ENCODE measurements at places on chromosomes 12 and 14.

DNA sequence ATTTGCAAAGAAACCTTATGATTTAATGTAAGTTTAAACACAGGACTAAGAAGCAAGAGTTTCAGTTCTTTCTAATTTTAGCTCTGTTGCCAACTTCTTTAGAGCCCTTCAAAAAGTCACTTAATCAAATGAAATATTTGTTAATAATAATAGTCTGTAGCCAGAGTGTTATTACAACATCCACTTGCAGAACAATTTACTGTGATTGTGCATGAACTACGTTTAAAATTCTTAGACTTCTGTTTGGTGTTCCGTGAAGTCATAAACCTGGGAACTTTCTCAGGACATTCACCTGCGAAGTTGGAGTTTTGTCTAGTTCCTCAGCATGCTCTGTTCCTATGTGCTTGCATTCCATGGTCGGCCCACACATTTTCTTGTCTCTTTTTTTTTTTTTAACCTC, 244.0 kb upstream of the AVPR1A start:
- DNase-seq, result no peak

DNA sequence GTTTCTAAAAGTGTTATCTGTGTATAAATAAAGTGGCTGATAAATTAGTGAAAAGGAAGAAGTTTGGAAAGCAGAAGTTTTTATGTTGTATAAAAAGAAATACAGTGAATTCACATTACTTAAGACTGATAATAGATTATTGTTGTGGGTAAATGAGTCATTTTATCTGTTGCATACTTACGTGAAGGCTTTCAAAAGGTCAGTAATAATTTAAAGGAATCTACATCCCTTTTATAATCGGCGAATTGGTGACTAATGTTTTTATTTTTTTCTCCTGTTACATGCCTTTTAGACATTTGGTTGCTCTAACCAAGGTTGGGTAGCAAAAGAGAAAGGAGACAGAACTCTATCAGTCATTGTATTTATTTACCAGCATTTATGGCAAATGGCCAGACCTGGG, 155.9 kb downstream of the SLC41A2 start:
- DNase-seq, result peak; percentile 4

DNA sequence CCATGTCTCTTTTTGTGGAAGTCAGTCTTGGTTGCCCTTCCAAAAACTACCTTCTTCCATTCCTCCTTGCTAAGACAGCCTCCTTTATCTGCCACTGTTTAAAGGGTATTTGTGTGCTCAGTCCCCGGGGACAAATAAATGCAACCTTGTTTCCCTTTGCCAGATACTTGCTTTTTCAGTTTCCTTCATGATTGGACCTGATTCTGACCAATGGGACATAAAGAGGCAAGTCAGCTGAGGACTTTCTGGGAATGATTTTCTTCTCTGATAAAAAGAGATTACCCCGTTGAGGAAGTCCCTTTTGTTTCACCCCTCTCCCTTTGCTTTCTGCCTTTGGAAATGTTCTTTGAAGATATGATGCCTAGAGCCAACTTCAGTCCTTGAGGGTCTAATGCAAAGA, 7.4 kb upstream of the TUBA1B start:
- DNase-seq, result no peak

- peak; percentile 54 for DNase-seq
Observed at GRCh38 chr14:67395086-67395875, 16.7 kb downstream of the PLEK2 start.

GRCh38 chr12:97912943-97913342, 450.3 kb downstream of the RMST start:
- no peak for DNase-seq

DNA sequence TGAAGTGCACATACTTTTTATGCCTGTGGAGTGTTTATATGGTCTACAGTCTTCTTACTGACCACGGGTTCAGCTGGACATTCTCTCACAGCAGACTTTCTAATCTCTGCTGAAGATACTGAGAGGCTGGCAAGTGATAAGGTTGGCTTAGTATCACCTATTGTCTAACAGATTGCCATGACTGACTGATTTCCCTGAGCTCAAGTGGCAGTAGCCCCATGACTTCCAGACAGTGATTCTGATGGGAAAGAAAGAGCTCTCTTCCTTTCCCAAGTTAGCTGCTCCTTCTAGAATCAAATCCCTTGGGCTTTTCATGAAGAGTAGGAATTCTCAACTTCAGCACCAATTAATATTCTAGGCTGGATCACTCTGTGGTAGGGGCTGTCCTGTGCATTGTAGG, 141.4 kb downstream of the ANO4 start:
- no peak for DNase-seq

DNA sequence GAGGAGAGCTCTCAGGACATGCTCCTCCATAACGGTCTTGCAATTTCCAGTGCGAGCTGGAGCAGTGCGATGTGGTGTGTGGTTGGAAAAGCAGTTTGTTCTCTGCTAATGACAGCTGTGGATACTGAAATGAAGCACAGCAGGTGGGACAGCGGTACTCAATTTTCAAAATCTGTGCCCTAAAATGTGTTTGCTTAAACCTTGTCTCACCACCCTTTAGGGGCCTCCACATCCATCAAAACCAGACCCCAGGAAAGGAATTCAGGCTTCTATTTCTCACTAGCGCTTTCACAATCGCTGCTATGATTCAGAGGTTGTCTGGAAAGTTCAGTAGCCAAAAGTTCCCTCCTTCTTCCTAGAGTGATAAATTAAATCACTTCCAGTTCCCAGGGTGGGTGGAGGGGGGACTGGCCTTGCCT, 440.8 kb downstream of the EGLN3 start:
- peak; percentile 32 for DNase-seq

DNA sequence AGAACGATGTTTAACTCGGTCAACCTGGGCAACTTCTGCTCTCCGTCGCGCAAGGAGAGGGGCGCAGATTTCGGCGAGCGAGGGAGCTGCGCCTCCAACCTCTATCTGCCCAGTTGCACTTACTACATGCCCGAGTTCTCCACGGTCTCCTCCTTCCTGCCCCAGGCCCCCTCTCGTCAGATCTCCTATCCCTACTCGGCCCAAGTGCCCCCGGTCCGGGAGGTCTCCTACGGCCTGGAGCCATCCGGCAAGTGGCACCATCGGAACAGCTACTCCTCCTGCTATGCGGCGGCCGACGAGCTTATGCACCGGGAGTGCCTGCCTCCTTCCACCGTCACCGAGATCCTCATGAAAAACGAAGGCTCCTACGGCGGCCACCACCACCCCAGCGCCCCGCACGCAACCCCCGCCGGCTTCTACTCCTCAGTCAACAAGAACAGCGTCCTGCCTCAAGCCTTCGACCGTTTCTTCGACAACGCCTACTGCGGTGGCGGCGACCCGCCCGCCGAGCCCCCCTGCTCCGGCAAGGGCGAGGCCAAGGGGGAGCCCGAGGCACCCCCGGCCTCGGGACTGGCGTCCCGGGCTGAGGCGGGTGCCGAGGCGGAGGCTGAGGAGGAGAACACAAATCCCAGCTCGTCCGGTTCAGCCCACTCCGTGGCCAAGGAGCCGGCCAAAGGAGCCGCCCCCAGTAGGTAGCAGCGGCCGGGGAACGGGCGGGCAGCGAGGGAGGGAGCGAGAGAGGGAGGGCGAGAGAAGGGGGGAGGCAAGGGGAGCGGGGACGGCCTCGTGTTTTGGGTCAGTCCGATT, 513 bp downstream of the HOXC11 start:
- no peak for DNase-seq

DNA sequence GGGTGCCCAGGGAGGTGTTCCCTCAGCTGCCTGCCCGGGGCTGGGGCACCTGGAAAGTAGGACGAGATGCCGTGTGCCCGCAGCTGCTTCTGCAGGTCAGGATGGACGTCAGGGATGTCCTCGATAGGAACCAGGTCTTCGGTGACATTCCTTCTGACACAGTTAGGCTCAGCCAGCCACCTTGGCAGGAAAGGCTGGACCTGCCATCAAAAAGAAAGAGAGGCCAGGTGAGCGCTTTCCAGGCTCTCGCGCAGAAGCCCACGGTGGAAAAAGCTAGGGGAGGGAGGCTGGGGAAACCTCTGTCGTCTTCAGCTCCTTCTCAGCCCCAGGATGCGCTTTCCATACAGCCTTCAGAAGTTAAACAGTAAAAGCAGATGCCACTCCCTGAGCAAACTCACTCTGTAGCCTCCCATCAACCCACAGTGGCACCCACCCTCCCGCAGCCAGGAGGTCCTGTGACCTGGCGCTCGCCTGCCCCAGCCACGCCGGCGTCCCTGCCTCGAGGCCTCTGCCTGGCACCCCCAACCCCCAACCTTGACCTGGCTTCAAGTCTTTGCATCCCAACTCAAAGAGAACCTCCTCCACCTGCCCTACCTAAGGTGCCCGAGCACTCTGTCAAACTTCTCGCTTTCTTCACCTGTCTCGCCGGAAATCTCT, 1.3 kb downstream of the DDX51 start:
- DNase-seq, result no peak

DNA sequence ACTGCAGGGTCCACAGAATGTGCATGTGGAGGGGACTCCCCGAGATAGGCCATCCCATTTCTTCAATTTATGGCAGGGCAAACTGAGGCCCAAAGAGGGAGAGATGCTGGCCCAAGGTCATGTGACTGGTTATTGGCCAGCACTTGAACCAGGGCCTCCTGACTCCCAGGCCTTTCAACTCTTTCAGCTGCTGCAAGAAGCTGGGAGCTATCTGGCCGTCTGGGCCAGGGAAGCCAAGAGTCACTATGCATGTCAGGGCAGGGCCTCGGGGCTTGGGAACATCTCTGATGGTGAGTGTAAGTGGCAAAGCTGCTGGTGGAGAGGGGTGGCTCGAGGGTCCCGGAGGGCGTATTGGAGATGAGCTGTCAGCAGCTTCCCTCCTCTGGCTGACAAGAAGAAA, 9.5 kb upstream of the LTBP2 start:
- no peak for DNase-seq

GRCh38 chr12:127459166-127459565, 807.8 kb upstream of the TMEM132C start:
- DNase-seq, result no peak

DNA sequence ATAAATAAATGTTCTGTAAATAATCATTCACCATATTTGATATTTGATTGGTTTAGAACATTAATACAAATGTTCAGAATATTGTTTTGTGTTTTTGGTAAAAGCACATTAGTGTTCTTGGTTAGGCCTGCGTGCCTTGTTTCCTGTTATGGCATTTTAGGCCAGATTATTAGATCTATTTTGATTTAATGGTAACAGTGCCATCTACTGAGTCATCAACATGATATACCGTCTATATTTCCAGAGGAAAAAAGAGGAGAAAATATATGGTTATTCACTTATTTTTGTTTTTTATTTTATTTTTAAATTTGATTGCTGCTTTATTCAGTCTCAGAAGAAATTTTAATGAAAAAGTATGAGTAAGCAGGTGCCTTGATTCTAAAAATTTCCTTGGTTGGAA, 60.3 kb downstream of the GPHN start:
- peak; percentile 41 for DNase-seq

GRCh38 chr14:38775986-38776385, 327.0 kb downstream of the SEC23A start:
- peak; percentile 36 for DNase-seq

GRCh38 chr14:51188566-51189185, 51.4 kb upstream of the TMX1 start:
- no peak for DNase-seq

All from dermis blood vessel endothelial cell (primary cell).